ENCODE measurements at places on chromosomes 12 and 14.

- DNase-seq = no peak
These were observed 17.5 kb downstream of the TRHDE start for GRCh38 chr12:72289633-72290032.

DNA sequence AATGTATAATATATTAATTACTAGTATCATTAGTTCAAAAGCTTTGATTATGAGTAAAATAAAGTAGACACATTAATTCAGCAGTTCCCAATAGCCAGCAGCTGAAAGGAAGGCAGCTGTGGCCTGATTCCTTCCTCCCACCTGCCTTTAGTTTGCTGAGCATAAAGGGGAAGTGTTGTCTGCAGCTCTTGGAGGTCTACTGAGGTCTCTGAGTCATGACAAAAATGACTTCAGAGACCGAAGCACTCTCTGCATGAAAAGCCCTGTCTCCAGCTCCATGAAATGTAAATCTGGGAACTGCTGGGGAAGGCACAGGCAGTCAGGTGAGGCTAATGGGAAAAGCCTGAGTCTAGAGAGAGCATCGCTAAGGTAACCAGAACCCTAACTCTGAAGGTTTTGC is 165.4 kb downstream of the NRXN3 start:
- no peak for DNase-seq

- DNase-seq = no peak
These were observed 70.0 kb downstream of the BICD1 start for GRCh38 chr12:32176606-32177005.

DNA sequence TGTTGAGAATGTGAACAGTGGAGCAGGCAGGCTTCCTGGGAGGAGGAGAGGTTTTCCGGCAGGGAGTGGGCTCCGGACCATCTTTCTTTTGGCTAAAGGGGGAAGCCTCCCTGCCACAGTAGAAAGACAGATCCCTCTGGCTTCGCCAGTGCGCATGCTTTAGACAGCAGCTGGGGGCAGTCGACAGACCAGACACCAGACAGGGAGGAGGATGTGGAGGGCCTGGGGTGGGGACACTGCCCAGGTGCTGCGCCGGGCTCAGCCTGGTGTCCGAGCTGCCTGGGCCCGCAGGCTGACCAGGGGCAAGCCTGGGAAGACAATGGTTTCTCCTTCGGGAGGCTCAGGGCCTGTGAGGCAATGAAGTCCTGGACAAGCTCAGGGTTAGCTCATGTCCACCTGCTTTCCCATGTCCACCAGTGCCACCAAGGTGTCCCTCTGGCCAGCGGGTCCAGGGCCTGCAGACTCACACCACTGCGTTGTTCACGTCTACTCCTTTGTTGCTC is 67.3 kb downstream of the PRIMA1 start:
- no peak for DNase-seq

- DNase-seq = no peak
These were observed 8.0 kb upstream of the WDR20 start for GRCh38 chr14:102131741-102132140.

GRCh38 chr12:84183576-84183975 is 729.0 kb downstream of the SLC6A15 start:
- no peak for DNase-seq

All from T-helper 2 cell (primary cell).